AG04450 (cell line): ENCODE measurements at places on chromosomes 7 and 10. TPM values are rescaled to one million over a fixed set of nuclear protein-coding genes. Genes with fewer than 3 reads are reported as not detected.

GRCh38 chr7:151736403-151736909, 140.5 kb downstream of the PRKAG2 start:
- DNase-seq = peak; percentile 92

DNA sequence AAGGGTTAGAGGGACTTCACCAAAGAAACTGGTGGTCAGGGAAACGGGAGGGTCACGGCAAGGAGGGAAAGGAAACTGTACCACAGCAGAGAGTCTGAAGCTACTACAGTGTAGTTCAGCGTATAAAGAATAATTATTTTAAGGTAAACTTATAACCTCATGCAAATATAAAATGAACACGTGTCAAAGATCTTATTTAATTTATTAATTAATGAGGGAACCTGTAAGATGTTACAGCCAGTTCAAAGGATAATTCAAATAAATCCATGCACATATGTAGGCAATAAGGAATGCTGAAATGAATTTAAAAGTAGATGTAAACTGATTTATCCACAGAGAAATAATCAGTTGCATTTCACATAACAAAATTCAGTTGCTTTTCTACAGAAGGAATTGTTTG, 49.4 kb upstream of the ATRNL1 start:
- no peak for DNase-seq

Gene URGCP
- polyA plus RNA-seq = 23.1 and 25.5 TPM in 2 replicates

GRCh38 chr10:78899098-78899754, 169.5 kb upstream of the ZMIZ1 start:
- no peak for DNase-seq

- DNase-seq = no peak
These were observed 29.8 kb upstream of the KLF6 start for GRCh38 chr10:3814838-3815220.

DNA sequence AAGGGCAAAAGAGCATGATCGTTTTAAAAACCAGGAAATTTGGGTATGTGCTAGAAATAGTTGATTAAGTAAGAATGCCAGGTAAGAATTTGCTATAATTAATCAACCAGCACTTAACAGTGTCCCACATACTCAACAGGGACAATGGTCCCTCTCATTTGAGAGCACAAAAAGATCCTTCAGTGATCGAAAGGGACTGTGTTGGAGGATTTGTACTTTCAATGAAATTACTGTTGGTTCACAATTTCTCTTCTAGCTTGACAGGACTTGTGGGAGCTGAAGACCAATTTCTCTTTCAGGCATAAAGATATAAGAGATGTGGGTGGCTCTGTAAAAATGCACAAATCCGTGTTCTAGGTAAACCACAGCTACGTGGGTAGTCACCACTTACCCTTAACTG, 12.5 kb upstream of the PLEKHS1 start:
- DNase-seq = no peak

GRCh38 chr10:33716501-33717267, 382.2 kb upstream of the NRP1 start:
- DNase-seq = no peak

Gene CCDC3
- 3.2 and 3.3 TPM in 2 replicates for polyA plus RNA-seq

Gene GDF2
- polyA plus RNA-seq = not detected in 2 replicates

Gene CCL24
- not detected in 2 replicates for polyA plus RNA-seq

Gene PNLIPRP1
- polyA plus RNA-seq = not detected in 2 replicates

Gene TRIM50
- not detected in 2 replicates for polyA plus RNA-seq
